ENCODE measurements at places on chromosomes 12 and 14.

DNA sequence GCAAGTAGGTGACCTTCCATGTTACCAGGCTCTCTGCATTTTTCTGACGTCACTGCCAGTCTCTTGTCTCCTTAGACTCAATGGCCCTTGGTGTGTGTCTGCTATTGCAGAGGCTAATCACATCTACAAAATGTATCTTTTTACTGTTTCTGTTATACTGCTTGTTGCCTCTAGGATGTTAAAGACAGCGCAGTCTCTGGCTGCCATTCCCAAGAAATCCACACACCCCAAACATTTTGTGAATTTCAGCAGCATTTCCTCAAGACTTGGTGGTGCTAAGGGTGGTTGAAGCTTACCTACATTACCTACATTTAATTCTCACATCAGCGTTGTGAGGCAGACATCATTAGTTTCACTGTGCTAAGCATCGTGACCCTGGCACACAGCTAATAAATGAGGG is 87.2 kb downstream of the C12orf75 start:
- DNase-seq, result no peak

- no peak for DNase-seq
Observed at GRCh38 chr12:50990791-50991190, 35.4 kb downstream of the SLC11A2 start.

- no peak for DNase-seq
Observed at GRCh38 chr12:93895089-93895445, 217.9 kb downstream of the CRADD start.

GRCh38 chr12:2353281-2353680 is 300.5 kb downstream of the CACNA1C start:
- DNase-seq, result no peak
